ENCODE measurements at places on chromosomes 1 and 21.

DNA sequence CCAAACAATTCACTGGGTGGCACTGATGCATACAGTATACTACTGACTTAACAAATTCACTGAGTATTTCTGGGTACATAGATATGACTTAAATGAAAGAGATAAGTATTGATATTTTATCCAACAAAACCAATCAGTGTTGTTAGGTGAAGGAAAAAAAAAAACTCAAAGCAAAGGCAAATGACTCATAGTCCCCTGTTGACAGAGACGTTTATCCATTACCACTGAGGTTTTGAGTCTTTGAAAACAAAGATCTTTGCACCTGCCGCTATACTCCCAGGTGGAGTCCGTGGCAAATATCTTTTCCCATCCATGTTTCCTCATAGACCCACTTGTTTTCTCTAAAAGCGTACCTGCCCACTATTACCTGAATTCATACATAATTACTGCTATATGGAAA, 18.4 kb downstream of the DYNLT5 start:
- no peak for DNase-seq

DNA sequence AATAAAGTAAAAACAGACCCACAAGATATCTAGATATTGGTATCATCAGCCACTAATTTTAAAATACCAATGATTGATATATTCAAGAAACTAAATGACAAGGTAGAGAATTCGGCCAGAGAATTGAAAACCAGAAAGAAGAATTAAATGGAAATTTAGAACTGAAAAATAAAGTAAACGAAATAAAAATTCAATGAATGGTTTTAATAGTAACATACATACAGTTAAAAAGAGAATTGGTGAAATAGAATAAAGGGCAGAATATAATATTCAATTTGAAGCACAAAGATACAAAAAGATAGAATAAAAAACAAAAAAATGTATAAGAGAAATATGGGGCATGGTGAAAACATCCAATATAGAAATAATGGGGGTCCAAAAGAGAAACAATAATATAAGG, 64.0 kb upstream of the GUCA2B start:
- no peak for DNase-seq

DNA sequence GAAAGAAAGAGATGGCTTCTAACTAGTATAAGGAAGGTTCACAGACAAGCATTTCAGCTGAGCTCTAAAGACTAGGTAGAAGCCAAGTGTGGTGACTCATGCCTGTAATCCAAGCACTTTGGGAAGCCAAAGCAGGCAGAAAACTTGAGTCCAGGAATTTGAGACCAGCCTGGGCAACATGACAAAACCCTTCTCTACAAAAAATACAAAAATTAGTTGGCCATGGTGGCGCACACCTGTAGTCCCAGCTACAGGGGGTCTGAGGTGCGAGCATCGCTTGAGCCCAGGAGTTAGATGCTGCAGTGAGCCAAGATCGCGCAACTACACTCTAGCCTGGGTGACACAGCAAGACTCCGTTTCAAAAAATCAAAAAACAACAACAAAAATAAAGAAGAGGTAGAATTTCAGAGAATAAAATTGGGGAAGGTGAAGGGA, 27.8 kb downstream of the FBXO42 start:
- no peak for DNase-seq

GRCh38 chr21:44616591-44616926, 4.7 kb downstream of the KRTAP10-8 start:
- no peak for DNase-seq

- DNase-seq, result no peak
Measured at GRCh38 chr1:201539561-201540431, 869 bp downstream of the NAV1 start.

DNA sequence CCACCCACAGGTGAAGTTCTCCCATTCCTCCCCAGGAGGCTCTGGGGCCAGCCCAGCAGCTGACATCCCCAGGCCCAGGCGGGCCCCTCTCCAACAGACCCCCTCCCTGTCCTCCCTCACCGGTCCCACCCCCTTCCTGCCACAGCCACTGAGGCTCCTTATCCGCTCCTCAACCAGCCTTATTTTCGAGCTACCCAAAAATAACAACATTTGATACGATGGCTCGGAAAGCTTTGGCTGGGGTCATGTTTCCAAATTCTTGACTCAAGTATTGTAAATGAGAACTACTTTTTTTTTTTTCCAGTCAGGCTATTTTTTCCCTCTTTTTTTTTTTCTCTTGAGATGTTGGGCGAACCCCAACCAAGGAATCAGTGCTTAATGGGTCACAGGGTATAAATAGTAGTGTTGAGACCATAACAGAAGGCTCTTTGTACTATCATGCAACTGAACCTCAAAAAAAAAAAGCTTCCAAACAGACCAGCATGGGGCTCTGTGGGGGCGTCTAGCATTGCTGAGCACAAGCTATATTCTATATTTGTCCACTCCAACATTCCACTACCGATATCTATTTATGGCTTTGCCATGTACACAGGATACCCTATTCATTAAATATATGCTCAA, 27.2 kb downstream of the IRF2BP2 start:
- DNase-seq, result no peak

DNA sequence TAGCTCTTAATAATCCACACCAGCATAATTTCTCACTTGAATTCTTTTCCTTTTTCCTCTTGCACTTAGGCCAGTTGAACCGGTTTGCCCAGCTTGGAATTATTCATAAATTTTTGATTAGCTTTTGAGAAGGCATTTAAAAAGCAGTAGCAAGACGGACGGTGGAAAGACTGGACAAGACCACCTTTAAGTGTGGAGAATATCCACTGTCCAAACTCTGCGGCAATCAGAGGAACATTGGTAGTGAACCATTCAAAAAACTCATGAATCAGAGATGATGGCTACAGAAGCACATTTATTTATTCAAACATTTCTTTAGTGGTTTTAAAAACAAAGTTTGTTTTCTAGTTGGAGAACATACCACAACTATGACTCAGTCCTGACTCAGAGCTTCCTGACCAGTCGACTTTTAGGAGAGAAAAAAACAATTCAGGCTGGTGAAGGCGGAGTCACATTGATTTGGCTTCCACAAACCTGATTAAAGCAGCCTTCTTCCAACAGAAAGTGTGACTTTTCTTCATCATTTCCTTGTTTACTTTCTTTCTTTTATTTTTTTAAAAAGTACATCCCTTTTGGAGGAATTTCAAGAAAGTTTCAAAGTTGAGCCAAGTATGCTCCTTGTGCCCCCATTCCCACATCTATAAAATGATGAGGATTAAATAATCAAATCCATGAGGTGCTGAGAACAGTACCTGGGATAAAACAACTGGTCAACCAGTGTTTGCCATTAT, 128.8 kb downstream of the ADSS2 start:
- no peak for DNase-seq

GRCh38 chr1:55965981-55966461, 613.3 kb downstream of the PLPP3 start:
- no peak for DNase-seq

GRCh38 chr21:46295996-46296752, 10.0 kb downstream of the YBEY start:
- peak; percentile 43 for DNase-seq

GRCh38 chr1:201510734-201511133, 3.8 kb upstream of the CSRP1 start:
- no peak for DNase-seq

DNA sequence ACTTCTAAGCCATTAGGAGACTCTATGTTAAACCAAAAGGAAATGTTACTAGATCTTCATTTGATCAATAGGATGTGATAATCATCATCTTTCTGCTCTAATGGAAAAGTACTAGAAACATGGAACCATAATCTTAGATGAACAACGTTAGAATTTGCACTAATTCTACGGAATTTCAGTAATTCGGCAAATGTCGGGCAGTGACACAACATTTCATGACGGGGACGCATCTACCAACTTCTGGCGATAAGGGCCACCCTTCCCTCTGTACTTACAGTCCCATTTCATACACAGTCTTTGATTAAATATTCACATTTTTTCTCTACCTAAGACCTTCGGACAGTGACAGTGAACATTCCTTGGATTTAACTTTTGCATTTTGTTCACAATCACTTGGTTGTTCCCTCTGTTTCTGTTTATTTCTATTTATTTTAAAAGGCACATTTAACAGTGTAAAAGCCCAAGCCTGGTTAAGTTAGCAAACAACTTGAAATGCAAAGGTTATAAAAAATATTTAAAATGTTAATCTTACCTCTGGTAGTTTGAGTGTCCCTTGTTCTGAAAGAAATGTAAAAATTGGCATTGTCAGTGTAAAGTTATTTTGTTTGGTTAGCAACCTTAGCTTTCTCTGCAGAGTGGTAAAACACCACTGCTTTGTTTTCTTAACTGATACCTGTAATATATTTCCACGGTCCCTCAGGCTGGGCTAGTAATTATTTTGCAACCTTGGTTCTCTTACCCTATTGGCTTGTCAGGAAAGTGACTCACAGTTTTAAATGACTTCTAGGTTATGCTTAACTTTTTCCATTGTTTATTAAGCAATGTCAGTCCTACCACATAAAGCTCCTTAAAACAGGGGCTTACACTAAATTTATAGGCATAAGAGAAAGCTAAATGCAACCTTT, 276.9 kb downstream of the VAV3 start:
- DNase-seq, result no peak

- no peak for DNase-seq
Measured at GRCh38 chr21:28892199-28893111, 100.2 kb downstream of the LTN1 start.

DNA sequence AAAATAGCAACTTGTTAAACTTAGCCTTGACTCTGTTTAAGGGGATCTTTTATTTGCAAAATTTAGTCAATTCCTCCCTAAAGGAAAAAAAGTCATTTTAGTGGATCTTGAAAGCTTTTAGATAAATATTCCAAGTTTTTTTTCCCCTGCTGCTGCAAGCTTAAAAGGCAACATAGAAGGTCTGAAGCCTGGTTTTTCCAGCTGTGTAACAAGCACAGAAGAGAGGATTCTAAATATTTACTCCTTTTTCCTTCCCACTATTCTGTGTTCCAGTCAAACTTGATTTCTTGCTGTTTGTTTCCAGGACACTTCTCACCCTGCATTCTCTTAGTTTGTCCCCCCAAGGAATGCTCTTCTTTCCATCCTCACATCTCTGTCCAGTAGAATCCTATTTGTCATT, 86.7 kb downstream of the NFIA start:
- no peak for DNase-seq

GRCh38 chr1:174964261-174964971, 35.3 kb upstream of the CACYBP start:
- DNase-seq, result peak; percentile 58

DNA sequence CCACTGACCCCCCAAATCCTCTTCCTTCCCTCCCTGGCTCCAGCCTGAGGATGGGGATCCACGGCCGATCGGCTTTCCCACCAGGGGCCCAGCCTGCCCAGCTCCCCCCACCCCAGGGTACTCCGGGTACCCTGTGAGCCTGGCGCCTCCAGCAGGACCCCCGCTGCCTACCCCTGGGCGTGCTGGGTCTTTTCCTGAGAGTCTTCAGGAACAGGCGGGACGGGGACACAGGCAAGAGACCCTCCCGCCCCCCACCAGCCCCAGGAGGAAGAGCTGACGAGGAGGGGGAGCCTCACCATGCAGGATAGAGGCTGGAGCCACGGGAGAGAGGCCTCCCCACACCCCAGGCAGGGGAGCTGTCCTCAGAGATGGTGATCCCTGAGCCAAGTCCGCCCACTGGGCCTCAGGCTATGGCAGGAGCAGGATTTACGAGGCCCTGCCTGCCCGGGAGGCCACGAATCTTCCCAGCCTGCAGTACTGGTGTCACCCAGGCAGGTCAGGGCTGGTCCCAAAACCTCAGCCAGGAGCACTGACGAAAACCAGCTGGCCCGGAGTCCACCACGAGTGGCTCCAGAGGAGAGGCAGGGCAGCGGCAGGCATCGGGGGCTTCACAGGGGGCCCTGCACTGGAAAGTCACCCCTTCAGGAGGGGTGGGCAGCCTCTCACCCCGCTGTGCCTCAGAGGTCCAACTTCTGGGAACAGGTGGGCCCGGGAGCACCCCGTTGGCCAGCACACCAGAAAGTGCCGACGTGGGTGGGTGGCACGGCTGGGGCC, 58.0 kb downstream of the MEGF6 start:
- DNase-seq, result no peak

- no peak for DNase-seq
Measured at GRCh38 chr1:223041481-223041880, 101.6 kb downstream of the TLR5 start.

GRCh38 chr1:111732718-111733117, 6.5 kb downstream of the INKA2 start:
- no peak for DNase-seq

GRCh38 chr1:235597867-235598553, 51.6 kb downstream of the GNG4 start:
- no peak for DNase-seq

GRCh38 chr1:160104486-160104885, 6.1 kb upstream of the IGSF8 start:
- DNase-seq, result no peak

DNA sequence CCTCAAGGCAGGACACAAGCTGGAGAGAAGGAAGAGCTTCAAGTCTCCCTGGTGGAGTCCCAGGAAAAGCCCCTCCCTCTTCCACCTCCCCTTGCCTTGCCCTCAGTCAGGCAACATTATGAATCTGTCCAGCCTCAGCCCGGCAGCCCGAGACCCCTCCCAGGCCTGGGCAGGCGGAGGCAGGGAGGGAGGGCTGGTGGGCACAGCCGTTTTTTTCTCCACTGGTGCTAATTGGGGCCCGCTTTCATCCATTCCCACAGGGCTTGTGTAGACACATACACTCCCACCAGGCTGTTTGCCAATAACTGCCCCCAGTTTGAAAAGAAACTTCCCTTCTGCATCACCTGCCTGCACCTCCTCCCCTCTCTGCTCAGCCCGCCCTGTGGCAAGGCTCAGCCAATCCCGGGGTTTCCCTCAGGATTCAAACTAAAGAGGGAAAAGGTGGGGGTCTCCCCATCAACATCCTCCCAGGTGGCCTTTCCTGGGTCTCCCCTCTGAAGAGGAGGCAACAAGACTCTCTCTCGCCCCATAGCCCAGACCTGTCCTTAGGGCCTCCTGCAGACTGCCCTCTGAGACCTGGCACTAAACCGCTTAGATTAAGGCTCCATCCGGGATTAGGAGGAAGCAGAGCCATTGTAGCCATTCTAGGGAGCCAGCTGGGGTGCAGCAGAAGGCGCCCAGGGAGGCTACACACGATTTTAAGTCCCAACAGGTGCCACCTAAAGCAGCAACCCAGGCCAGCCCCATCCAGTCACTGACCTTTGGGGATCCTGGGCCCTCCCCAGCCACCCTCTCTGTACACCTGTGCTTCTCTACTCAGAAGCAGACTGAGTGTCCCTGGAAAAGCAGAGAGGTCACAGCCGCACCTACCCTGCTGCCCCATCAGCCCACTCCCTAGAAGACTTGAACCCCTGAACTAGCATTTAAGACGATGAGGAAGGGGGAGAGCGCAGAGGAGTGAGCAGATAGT, 3.5 kb downstream of the IGSF9 start:
- no peak for DNase-seq

DNA sequence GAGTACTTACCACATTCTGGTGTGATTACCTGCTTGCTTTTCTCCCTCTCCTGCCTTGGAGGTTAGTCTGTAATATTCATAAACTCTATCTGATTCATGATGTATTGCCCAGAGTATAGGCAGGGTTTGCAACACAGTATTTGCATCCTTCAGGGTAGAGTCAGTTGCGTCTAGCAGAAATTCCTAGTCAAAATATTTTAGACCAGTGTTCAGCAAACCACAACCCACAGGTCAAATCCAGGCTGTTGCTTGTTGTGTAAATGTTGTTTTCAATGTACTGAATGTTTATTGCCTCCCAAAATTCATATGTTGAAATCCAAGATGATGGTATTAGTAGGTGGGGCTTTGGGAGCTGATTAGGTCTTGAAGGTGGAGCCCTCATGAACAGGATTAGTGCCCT, 82.9 kb downstream of the NGF start:
- no peak for DNase-seq

GRCh38 chr1:155277902-155278688, 832 bp downstream of the HCN3 start:
- peak; percentile 77 for DNase-seq

GRCh38 chr1:191152776-191153175, 675.1 kb upstream of the BRINP3 start:
- no peak for DNase-seq
